CD4-positive, alpha-beta T cell (primary cell): ENCODE measurements at places on chromosomes 6 and 20.

DNA sequence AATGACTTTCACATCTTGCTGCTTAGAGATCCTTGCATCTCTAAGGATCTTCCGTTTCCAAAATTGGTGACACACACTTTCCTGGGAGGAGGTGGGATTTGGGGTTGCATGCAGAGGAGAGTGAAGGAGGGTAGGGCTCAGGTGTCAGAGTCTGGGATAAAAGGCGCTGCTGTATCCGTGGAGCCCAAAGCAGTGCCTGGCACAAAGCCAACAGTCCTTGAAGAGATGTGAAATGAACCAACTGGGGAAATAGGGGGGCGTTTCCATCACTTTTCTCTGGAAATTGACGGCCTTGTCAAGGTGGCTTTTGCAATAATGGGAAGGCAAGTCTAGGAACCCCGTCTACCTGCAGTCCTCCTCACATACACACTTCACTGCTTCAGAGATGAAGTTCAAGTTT lies 59.5 kb upstream of the NELFCD start:
- no peak for DNase-seq

DNA sequence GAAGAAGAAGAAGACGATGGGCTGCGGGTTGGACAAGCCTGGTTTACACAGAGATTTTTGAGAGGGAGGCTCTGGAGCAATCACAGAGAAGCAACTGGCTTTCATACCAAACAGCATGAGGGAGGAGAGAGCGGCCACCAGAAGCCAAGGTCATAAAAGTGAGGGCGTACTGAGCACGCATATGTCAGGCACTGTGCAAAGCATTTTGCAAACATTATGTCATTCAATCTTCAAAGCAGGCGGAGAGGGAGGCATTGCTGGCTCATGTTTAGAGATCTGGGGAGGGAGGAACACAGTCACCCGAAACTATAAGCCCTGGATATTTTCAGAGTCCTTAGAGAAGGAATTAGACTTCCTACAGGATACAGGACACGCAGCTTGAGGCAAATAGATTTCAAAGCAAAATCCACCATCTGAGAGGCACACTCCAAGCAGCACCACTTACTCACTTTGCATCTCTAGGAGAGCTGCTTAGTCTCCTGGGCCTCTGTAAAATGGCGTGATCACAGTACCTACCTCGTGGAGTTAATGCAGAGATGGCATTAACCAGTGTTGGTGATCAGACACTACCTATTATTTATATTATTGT lies 24.6 kb downstream of the RAMACL start:
- no peak for DNase-seq

GRCh38 chr20:54084727-54085388 lies 14.5 kb upstream of the BCAS1 start:
- no peak for DNase-seq

DNA sequence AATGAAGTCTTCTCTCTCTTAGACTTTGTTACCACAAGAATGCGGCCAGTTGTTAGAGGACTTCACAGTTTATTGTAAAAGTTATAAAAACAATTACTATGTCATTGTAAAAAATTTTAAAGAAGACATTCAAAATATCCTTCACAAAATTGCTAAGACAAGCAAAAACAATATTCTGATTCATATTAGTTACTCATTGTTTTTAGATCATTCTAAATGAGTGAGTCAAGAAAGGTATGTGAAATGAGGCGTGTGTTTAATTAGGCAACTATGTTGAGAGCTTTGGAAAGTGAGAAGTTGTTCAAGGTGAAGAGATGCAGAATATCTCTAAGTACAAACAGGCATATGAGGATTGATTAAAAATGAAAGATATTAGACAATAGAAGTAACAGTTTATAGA lies 875.3 kb downstream of the EYS start:
- no peak for DNase-seq

DNA sequence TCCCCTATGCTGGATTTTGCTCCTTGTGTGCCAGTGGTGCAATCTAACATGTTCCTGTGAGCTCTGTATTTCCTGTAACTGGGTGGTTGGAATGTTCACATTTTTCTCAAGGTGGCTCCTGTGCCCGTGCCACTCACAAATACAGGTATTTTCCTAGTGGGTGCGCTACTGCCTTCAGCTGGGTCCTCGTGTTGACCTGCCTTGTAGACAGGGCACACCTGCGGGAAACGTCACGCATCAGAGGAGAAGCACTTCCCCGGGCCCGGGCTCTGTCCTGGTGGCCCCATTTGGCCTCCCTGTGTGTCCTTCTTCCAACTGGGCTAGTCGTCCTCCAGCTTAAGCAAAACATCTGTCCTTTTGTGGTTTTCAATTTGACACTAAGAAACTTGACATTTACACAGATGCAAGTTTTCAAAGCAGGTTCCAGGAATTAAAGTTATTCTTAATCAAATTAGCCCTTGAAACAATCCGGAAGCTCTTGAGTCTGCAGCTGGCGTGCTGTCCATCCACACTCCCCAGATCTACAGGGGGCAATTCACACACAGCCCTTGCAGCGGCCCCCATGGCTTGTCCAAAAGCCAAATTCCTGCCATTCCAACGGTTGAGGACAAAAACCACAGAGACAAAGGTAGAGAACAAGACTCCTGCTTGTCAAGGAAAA lies 275.1 kb downstream of the CDC5L start:
- no peak for DNase-seq
